T-helper 2 cell (primary cell): ENCODE measurements at places on chromosomes 3 and 15.

DNA sequence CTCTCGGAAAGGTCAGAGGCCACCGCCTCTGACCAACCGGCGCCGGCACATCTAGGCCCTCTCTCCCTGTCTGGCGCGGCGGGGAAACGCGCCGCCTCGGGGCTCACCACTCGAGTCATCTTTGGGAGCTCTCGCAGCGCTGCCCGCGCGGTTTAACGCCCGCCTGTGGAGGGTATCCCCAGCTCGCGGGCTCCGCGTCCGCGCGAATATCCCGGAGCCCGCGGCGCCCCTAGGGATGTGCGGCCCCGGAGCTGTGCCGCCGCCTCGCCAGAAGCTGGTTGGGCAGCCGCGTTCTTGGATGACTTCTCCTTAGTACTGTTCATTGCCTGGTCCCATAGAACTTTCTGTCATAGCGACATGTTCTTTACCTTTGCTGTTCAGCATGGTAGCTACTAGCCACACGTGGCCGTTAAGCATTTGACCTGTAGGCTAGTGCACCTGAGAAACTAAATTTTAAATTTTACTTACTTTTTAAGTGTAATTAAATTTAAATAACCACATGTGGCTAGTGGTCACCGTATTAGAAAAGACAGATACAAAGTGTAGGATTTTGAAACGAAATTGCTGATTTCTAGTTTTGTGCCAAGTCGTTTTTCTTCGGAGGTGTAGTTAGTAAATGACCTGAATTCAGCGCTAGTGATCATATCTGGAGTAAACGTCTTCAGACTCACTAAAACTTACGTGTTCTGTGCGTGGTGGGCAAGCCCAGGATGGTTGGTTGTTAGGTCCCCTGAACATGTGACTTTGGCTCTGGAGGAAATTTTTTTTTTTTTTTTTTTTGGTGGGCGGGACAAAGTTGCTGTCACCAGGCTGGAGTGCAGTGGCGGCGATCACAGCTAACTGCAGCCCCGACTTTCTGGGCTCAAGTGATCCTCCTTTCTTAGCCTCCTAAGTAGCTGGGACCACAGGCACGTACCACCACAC, 835 bp downstream of the ARIH2 start:
- DNase-seq: peak; percentile 41

DNA sequence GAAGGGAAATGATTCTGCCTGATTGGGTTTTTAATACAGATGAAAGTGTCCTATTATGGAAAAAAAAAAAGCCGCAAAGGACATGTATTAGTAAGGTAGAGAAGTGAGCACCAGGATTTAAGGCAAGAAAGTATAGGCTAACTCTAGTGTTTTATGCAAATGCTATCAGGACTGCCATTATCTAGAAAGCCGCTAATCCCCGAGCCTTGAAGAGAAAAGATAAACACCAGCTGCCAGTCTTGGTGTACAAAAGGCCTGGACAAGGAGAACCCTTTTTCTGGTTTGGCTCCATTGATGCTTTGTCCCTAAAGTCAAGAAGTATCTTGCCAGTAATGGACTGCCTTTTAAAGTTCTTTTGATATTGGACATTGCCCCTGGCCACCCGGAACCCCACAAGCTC, 8.6 kb upstream of the TRIM59 start:
- no peak for DNase-seq

GRCh38 chr3:83928391-83928790, 1030.4 kb upstream of the CADM2 start:
- DNase-seq: peak; percentile 47

DNA sequence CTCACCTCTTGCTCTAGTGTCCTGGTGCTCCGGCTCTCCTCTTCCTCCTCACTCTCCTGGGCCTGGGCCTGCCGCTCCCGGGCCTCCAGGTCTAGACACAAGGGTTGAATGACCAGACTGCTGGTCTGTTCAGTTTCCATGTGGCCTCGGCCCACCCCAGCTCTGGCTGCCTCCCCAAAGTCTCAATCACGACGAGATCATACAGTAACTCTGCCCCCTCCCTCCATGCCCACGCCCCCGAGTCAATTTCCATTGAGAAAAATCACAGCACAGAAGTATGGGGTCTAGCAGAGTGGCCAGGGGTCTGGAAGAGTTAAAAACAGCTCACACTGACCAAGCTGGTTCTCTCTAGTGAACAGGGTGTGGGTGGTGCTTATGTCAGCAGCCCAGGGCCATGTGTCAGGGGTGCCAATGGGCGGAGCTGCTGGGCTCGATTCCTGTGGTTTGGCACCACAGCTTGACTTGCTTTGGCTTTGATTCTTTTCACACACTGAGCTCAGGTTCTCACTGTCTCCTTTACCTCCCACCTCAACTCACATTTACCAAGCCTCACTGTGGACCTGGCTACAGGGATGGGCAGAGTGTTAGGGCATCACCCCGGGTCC, 6.9 kb downstream of the C15orf62 start:
- DNase-seq: peak; percentile 77
